Activated naive CD8-positive, alpha-beta T cell treated with anti-CD3 and anti-CD28 coated beads, Interleukin-2, amount 50 U/mL, for 24 hours (primary cell): ENCODE measurements at places on chromosomes 4 and X.

- no peak for DNase-seq
These were observed 9.9 kb downstream of the CRMP1 start for GRCh38 chr4:5882947-5883346.

GRCh38 chr4:149555146-149555545 lies 260.5 kb downstream of the IQCM start:
- no peak for DNase-seq

DNA sequence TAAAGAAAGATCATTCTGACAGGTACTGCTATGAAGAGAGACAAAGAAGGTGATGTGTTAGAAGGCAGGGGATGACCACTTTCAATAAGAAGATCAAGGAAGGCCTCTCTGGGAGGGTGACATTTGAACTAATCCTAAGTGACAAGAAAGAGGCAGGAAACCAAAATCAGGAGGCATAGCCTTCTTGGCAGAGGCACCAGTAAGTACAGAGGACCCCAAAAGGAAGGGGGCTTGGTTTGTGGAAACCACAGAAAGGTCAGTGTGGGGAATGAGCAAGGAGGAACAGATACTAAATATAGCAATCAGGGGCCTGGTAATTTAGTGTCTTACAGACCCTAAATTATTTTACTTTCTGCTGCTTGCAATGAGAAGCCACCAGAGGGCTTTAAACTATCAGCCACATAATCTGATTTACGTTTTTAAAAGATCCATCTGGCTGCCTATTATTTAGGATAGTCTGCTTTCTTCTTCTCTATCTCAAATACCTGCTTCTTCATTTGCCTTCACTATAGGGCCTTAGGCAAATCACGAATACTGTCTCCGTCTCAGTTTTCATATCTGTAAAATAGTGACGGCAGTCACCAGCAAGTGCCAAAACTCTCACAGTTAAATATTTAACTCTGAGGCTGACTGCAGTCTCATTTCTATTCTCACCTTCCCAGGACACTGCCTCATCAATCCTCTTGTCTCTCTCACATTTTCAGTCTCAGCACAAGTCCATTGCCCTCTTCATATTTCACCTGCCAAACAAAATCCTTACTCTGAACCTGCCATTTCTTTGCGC lies 16.7 kb downstream of the NR3C2 start:
- no peak for DNase-seq

GRCh38 chrX:54992911-54993622 lies 921 bp downstream of the PFKFB1 start:
- no peak for DNase-seq
